H54 (cell line): ENCODE measurements at places on chromosomes 7 and 10.

DNA sequence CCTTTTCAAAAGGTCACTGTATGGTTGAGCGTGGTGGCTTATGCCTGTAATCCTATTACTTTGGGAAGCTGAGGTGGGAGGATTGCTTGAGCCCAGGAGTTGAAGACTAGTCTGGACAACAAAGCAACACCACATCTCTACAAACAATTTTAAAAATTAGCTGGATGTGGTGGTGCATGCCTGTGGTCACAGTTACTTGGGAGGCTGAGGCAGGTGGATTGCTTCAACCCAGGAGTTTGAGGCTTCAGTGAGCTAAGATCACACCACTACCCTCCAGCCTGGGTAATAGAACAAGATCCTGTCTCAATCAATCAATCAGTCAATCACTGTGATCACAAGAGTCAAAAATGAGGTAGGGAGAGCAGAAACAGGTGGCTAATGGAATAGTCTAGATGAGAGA, 97.0 kb downstream of the SUGCT start:
- no peak for DNase-seq

- DNase-seq = no peak
Measured at GRCh38 chr10:127535802-127536515, 13.2 kb upstream of the NPS start.

DNA sequence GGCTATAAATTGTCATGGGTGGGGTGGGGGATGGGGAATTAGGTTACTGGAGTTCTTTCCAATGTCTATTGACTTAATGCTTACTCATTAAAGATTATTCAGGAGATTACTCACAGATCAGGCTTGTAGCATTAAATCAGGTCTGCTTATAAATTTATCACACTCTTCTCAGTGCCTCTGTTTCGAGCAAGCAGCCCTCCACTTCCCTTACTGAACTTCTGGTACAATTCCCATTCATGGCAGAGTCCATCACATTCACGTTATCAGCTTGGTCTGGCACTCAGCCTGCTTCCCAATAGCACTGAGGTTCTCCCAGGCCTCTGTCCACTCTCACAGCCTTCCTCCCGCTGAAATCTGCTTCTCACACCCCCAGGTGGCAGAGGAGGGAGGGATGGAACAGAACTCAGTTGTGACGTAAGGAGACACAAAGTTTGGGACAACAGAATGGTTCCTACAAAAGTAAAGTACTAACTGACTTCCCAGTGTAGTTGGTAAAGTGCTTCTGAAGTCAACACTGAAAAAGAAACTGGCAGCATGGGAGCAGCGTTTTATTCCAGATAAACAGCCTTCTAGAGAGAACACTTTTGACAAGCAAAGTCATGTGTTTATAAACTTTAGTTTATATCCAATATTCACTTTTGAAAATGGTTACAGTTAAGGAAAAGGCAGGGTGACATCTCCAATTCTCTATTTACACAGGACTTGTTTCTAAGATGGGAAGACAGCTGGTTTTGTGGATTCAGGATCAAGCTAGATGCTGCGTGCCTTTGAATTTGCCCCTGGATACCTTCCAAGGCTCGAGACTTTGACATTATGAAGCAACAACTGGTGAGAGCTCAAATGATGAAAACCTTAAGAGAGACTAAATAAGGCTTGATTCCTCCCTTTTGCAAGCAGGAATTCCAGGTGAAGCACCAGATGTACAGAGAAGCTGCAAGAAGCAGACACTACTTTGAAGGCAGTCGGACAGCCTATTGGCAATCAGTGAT, 81.4 kb downstream of the ATXN7L1 start:
- DNase-seq = no peak

DNA sequence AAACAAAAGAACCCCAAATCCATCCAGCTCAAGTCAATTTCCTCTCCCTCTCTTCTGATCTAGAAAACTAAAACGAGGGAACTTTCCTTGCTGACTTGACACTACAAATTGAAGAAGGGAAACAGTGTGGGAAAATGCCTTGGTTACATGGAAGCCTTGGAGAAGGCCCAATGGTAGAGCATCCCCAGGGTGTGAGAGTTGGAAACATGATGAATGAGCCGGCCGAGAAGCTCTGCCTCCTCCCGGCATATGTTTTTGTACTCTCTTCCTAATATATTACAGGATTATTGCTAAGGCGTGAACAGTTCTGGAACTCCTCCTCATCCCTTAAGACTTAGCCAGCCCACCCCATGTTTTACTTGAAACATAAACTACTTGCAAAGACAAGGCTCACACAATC, 618.2 kb upstream of the MGMT start:
- DNase-seq = no peak

- DNase-seq = no peak
Measured at GRCh38 chr7:157977717-157978496, 609.7 kb downstream of the PTPRN2 start.

DNA sequence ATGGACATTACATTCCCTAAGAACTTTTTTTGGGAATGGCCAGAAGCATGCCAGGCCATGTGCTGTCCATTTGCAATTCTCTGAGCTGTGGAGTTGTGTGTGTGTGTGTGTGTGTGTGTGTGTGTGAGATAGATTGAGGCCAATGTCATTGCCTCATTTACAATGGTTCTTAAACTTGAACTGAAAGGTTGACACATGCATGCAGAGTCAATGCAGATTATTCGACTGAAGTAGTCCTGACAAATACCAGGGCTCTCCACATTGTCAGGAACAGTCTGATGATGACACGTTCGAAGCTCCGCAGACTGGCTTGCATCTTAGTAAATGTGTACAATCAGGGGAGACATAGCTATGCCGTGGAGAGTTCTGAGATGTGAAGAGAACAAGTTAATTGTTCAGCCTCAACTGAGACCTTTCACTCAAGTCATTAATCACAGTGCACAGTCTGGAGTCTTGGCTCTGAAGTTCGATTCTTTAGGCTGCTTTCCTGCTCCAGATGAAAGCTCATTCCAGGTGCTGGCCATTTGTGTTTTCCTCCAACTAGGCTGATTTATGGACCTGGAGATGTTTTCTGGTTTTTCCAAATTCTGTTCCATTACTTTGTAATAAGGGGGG, 921.9 kb downstream of the LRMDA start:
- DNase-seq = no peak

- peak; percentile 50 for DNase-seq
Measured at GRCh38 chr10:79069325-79070080, 737 bp downstream of the ZMIZ1 start.
